Osteocyte (in vitro differentiated cells): ENCODE measurements at places on chromosomes 11 and 22. TPM values are rescaled to one million over a fixed set of nuclear protein-coding genes. Genes with fewer than 3 reads are reported as not detected.

SYCE3 gene
- total RNA-seq: not detected in 2 replicates

- DNase-seq: no peak
Measured at GRCh38 chr22:21981874-21982273, 713 bp downstream of the TOP3B start.

RCN1 gene
- 162 and 174 TPM in 2 replicates for total RNA-seq

SLC22A8 gene
- not detected in 2 replicates for total RNA-seq

- no peak for DNase-seq
Measured at GRCh38 chr11:103648670-103649400, 387.6 kb upstream of the DDI1 start.

GRCh38 chr11:7501251-7501650 is 12.5 kb upstream of the PPFIBP2 start:
- DNase-seq: no peak

GRCh38 chr11:5345831-5346230 is 2.5 kb upstream of the OR51B5 start:
- DNase-seq: no peak

DNA sequence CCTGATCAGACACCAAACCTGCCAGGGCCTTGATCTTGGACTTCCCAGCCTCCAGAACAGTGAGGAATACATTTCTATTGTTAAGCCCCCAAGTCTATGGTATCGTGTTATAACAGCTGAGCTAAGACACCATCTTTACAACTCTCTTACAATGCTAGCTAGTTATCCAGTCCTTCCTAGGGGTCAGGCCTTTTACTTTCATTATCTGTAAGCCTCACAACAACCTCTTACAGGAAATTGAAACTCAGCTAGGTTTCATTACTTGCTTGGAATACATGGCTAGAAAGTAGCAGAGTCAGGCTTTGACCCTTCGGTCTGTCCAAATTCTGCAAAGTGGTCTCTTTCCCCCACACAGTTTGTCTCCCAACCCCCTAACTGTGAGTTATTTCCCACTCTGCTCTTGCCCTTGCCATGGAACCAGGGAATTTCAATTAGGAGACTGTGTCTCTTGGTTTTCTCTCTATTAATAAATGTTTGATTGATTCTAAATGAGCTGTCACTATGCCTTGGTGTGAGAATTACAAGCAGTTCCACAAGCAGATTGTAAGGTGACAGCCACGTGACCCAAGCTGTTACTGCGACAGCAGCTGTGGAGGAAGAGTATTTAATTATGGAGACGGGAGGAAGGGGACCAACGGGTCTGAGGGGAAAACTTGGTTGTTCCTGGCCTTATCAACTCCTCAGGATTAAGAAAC is 38.4 kb upstream of the CLMP start:
- no peak for DNase-seq

GRCh38 chr11:13012056-13012661 is 3.0 kb downstream of the RASSF10 start:
- DNase-seq: no peak

GRCh38 chr11:69986440-69986787 is 91.7 kb upstream of the ANO1 start:
- no peak for DNase-seq

DNA sequence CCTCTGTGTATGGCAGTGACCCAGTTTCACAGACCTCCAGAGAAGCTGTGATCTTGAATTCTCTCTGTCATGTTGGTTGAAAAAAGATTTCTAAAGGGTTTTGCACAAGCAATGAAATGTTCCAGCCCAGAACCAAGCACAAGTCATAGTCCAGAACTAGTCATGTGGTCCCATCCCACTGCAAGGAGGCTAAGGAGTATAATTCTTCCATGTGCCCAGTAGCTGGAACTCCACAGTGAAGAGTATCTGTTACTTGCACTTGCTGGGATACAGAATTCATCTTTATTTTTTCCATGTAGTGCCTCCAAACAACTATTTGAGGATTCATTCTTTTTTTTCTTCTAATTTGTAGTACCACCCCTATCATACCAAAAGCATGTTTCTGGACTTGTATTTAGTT is 9.9 kb upstream of the MMP8 start:
- DNase-seq: no peak

DNA sequence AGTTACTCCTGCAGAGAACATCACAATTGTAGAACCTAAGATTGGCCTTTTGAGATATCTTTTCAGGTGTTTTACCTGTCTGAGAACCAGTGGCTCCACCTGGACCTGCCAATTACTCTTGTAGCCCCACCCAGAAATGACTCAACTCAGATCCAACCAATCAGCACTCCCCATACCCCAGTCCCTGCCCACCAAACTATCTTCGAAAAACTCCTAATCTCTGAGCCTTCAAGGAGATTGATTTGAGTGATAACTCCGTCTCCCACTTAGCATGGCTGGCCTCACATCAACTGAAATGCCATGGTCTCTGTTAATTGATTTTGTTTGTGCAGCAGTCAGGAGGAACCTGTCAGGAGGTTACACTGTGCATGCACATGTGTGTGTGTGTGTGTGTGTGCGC is 103.6 kb downstream of the MTNR1B start:
- DNase-seq: no peak

DNA sequence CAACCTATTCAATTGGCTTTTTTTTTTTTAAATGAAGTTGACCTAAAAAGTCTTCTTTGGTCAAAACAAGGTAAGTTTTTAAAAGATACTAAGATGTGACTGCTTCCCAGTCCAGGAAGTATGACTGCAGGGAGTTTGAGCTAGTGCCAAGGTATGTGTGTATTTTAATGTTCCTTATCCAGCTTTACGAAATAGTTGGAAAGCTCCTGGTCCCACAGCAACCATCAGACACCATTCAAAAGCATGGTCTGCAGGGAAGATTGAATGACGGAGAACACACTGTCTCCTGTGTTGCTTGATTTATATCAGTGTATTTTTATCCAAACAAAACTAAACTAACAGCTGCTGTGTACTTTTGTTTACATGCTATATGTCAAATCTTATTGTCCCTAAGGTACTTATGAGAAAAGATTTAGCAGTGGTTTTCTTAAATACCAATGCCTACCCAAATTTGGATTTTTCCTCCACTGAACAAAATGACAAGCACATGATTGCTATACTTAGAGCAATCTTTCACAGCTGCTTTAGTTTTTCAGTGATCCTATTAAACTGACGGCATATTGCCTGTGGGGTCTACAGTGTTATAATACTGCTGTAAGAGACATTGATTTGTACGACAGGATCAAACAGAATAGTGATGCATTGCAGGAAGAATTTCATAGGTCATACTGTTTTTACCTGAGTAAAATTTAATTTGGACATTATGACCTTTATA is 122.9 kb downstream of the DCDC1 start:
- no peak for DNase-seq

OR8D2 gene
- not detected in 2 replicates for total RNA-seq

DNA sequence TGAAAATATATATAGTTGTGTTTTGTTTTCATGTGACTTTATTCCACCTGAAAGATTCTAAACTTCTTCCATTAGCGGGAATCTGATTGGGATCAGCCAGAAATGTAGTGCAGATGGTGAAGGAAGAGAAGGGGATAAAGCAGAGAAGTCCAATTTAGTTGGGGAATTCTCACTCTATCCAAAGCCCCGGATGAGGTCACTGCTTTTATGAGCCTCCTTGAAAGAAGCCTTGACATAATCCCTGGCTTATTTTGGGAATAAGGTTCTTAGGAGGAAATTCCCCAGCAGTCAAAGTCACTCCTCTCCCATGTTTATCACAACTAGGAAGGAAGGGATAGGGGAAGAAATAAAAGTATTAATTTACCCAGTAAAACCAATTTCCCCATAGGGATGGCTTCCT is 41.1 kb downstream of the OSBP start:
- no peak for DNase-seq

- DNase-seq: no peak
Measured at GRCh38 chr11:73281201-73281741, 9.1 kb downstream of the P2RY6 start.

DNA sequence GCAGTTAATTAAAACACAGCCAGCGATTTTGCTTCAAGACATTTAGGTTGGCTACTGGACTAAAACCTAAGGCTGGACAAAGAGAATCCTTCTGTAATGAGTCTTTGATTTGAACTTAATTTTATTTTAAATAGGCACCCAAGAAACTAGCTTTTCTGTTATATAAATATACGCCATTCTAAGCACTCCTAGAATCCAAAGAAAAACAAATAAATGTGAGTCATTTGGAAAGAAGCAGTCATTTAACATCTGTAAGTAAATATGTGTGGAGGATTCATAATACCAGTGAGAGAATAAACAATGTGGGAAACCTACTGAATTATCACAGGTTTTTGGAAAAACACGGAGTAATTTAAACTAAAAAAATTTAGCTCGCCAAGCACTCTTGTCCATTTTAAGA is 1.2 kb upstream of the TECTA start:
- no peak for DNase-seq

- DNase-seq: no peak
Measured at GRCh38 chr11:103338621-103339484, 229.6 kb downstream of the DYNC2H1 start.

DNA sequence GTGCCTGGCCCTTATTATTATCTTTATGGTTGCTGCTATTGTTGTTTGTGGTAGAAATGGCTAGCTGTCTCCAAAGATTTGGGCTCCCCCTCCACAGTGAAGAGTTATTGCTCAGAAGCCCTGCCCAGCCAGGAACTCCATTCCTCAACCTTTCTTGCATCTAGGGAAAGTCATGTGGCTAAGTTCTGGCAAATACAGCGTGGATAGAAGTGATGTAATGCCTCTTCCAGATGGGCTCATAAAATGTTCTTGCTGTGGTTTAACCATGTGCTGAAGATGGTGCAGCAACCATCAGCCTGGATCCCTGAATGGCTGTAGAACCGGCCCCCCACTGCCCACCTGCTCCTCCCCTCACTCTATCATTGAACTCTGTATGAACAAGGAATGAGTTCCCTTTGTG is 203.5 kb upstream of the E2F8 start:
- no peak for DNase-seq

BDNF gene
- total RNA-seq: 4.2 and 4.9 TPM in 2 replicates

DNA sequence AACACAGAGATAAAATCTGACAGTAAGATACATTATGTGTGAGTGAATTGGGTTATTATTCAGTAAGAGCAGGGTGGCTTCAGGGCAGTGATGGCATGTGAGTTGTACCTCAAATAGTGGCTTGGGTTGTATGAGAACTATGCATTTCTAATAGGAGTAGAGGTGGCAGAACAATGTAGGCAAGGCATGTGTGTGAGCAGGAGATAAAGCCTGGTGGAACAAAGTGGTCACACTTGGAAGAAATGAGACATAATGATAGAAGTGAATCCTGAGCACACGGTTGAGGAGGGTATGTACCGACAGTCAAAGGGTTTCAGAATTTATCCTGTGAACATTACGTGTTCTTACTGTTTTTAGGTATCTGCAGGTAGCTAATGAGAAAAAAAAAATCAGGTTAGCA is 159.3 kb downstream of the CASP12 start:
- DNase-seq: no peak

ME3 gene
- 17.5 and 19.5 TPM in 2 replicates for total RNA-seq
